ENCODE measurements at places on chromosomes 6 and 20. TPM values are rescaled to one million over a fixed set of nuclear protein-coding genes. Genes with fewer than 3 reads are reported as not detected.

Gene VIP
- total RNA-seq: not detected

Gene SRC
- total RNA-seq: 36.6 TPM

GRCh38 chr6:7636151-7636550, 46.2 kb downstream of the SNRNP48 start:
- no peak for DNase-seq

GRCh38 chr6:76790881-76791280, 672.4 kb downstream of the HTR1B start:
- DNase-seq: peak; percentile 21

Gene WFDC11
- total RNA-seq: not detected

GRCh38 chr6:140857739-140858380, 1274.9 kb upstream of the GJE1 start:
- peak; percentile 60 for DNase-seq

DNA sequence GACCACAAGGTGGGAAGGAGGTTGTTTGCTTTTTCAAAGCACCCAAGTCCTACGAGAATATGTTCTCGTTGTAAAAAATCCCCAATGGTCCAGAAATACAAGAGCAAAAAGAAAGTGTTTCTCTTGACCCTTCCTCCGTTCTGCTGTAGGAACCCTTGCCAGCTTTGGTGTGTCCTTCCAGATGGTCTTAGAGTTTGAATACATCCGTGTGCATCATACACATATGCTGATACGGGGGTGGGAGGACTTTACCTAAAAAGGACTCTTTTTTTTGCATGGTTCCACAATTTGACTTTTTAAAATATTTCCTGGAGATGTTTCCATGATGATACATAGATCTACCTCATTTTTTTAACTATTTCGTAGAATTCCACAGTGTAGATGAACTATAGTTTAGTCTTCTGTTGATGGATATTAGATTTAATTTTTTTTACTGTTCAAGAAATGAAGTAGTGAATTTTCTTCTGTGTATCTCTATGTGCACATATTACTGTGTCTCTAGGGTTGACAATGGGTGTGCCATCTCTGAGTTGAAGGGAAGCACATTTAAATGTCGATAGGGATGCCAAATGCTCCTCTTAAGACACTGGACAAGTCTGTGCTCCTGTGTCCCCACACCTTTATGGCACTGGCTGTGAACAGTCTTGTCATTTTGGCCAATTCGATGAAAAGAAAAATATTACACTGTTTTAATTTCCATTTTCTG, 182.1 kb upstream of the SNX9 start:
- no peak for DNase-seq

Gene GSTA2
- not detected for total RNA-seq

DNA sequence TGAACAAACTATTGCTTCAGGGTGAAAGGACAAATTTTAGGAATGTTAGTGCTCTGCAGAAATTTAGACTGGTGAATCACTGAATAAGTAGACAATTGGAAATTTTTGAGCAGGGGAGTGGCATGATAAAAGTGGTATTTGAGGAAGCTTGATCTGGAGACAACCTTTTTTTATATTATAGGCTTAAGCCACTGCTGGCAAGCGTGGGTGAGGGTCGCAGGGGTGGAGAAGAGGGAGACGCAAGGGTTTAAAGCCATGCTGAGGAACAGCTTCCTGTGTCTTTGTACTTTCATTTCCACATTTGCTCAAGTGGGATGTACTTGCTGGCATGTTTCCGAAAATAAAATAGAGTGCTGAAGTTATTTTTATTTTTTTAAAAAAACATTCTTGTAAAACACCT, 23.7 kb downstream of the NCOA7 start:
- no peak for DNase-seq

DNA sequence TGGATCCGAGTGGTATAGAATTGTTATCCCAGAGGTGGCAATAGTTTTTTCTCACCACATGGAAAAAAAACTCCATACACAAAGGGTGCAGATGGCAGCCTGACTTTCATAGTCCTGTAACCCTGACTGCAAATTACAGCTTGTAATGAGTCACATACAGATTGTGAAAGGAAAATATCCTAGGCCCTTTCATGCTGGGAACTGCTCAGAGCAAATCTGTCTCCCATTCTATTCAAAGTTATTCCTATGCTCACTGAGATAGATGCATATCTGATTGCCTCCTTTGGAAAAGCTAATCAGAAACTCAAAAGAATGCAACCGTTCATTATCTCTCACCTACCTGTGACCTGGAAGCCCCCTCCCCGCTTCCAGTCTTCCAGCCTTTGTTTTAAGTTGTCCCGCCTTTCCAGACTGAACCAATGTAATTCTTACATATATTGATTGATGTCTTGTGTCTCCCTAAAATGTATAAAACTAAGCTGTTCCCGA, 108.7 kb upstream of the MAP3K4 start:
- no peak for DNase-seq
